ENCODE measurements at places on chromosomes 11 and 22. TPM values are rescaled to one million over a fixed set of nuclear protein-coding genes. Genes with fewer than 3 reads are reported as not detected.

DNA sequence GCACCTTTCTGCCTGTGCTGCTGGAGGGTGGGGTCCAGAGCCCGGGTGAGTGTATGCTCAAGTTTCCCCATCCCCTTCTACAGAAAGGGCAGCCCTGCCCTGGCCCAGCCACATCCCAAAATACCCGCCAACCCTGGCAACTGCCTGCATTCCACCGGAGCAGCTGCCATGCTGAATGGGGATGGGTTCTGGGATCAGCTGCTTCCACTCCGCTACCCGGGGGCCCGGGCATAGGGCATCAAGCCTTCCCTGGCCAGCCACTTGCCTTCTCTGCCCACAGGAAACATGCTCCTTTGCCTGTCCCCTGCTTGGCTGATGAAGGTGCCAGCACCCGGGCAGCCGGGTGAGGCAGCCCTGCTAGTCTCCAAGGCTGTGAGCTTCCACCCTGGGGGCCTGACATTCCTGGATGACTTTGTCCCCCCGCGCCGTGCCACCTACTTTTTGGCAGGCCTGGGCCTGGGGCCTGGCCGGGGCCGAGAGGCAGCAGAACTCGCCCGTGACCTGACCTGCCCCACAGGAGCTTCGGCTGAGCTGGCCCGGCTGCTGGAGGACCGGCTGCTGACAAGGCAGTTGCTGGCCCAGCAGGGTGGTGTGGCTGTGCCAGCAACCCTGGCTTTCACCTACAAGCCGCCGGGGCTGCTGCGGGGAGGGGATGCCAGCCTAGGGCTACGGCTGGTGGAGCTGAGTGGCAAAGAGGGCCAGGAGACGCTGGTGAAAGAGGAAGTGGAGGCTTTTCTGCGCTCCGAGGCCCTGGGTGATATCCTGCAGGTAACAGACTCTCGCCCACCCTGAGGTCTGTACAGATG lies 3.2 kb downstream of the CARNS1 start:
- H3K36me3 ChIP-seq: no peaks in the 10 kb centered on the region
- H3K27ac ChIP-seq: no peak overlapping the region
- H3K27me3 ChIP-seq: peaks cover 10% of the 10 kb centered on the region

- peaks cover 12% of the 10 kb centered on the region for H3K4me1 ChIP-seq
- H3K4me3 ChIP-seq: peak overlapping the region; percentile 87
- H3K36me3 ChIP-seq: peaks cover 33% of the 10 kb centered on the region
Measured at GRCh38 chr22:49959782-49960158, 802 bp upstream of the PIM3 start.

- no peaks in the 10 kb centered on the region for H3K27me3 ChIP-seq
- no peak for DNase-seq
- H3K27ac ChIP-seq: no peak overlapping the region
- H3K4me3 ChIP-seq: no peak overlapping the region
- no peaks in the 10 kb centered on the region for H3K4me1 ChIP-seq
Measured at GRCh38 chr11:62985041-62985750, 429 bp upstream of the SLC22A6 start.

DNA sequence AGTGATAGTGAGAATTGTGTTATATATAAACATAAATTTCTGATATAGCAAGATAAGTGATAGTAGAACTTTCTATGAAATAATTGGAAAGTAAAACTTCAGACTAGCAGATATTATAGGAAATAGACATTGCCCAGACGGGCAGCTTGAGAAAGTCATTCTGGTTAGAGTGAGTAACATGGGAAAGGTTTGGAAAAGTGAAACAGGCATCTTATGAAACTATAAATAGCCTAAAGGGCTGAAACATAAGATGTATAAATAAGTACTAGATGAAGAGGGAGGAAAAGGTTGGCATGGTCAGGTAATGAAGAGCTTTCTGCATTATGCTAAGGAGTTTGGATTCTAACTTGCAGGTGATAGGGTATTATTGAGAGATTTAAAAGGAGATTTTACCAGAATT lies 101.3 kb downstream of the DYNC2H1 start:
- no peaks in the 10 kb centered on the region for H3K27me3 ChIP-seq
- no peak overlapping the region for H3K4me3 ChIP-seq
- no peak overlapping the region for H3K27ac ChIP-seq
- no peak for DNase-seq
- no peaks in the 10 kb centered on the region for H3K4me1 ChIP-seq

The NPAS4 gene
- total RNA-seq: 0.09 TPM

- H3K36me3 ChIP-seq: no peaks in the 10 kb centered on the region
- peaks cover 4% of the 10 kb centered on the region for H3K4me1 ChIP-seq
- no peak overlapping the region for H3K27ac ChIP-seq
- H3K27me3 ChIP-seq: peaks cover 4% of the 10 kb centered on the region
- no peak overlapping the region for H3K4me3 ChIP-seq
- no peak for DNase-seq
Measured at GRCh38 chr22:17250380-17251082, 31.3 kb upstream of the ADA2 start.

DNA sequence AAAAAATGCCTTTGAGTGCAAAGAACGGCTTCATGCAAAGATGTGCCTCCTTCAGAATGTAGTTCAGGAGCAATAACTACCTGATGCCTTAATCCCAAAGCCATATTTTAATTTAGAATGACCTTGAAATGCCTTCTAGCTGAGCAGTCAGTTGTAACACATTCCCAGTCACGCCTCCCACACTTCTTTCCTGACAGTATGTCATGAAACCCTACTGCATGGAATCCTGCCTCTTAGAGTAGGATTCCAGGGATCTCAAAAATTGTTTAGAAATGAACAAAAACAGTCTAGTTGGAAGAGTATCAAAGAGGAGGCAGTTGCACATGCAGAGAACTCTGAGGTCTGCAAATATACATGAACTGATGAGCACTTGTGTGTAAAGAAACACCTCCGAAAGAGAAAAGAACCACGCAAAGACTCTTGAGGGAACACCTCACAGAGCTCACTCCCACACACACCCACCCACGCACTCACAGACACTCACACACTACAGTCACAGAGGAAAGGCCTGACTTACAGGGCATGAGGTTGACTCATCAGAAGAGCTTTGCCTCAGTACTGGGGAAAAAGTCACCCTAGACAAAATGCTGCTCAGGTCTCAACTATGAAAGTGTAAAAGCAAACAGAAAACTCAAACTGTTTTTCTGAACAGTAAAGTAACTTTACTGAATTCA lies 77.4 kb downstream of the GGTLC2 start:
- H3K4me3 ChIP-seq: peak overlapping the region; percentile 6
- H3K4me1 ChIP-seq: peaks cover 44% of the 10 kb centered on the region
- no peak for DNase-seq
- H3K27me3 ChIP-seq: peaks cover 5% of the 10 kb centered on the region
- peak overlapping the region; percentile 77 for H3K27ac ChIP-seq
- no peaks in the 10 kb centered on the region for H3K36me3 ChIP-seq

The BDNF gene
- total RNA-seq: not detected

The OR8D4 gene
- not detected for total RNA-seq

- H3K4me3 ChIP-seq: no peak overlapping the region
- no peaks in the 10 kb centered on the region for H3K36me3 ChIP-seq
Measured at GRCh38 chr22:36595154-36595553, 66.2 kb upstream of the EIF3D start.
